ENCODE measurements at places on chromosomes 16 and 17.

GRCh38 chr16:2038382-2039231 is 9.0 kb downstream of the NTHL1 start:
- no peak for DNase-seq

DNA sequence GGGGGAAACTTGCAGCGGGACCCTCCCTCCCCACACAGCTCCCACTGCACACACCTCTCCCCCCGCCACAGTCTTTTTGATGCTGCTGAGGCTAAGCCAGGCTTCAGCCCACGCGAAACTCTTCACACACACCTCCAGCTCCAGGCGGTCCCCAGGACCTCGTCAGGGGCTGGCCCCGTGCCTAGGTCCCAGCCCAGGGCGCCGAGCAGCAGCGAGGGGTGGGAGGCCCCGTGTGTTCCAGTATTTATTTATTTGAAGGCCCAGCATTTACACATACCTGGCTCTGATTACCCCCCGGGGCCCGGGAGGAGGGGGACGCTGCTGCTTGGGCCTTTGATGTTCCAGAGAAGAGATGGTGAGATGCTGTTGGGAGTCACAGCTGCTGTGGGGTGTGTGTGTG is 44.9 kb upstream of the DLX4 start:
- DNase-seq = no peak

- no peak for DNase-seq
Measured at GRCh38 chr17:1931844-1932579, 93.1 kb downstream of the RTN4RL1 start.

- DNase-seq = no peak
Measured at GRCh38 chr17:45294506-45294905, 22.3 kb downstream of the MAP3K14 start.

- peak; percentile 98 for DNase-seq
Measured at GRCh38 chr17:17913695-17914332, 58.4 kb downstream of the TOM1L2 start.

DNA sequence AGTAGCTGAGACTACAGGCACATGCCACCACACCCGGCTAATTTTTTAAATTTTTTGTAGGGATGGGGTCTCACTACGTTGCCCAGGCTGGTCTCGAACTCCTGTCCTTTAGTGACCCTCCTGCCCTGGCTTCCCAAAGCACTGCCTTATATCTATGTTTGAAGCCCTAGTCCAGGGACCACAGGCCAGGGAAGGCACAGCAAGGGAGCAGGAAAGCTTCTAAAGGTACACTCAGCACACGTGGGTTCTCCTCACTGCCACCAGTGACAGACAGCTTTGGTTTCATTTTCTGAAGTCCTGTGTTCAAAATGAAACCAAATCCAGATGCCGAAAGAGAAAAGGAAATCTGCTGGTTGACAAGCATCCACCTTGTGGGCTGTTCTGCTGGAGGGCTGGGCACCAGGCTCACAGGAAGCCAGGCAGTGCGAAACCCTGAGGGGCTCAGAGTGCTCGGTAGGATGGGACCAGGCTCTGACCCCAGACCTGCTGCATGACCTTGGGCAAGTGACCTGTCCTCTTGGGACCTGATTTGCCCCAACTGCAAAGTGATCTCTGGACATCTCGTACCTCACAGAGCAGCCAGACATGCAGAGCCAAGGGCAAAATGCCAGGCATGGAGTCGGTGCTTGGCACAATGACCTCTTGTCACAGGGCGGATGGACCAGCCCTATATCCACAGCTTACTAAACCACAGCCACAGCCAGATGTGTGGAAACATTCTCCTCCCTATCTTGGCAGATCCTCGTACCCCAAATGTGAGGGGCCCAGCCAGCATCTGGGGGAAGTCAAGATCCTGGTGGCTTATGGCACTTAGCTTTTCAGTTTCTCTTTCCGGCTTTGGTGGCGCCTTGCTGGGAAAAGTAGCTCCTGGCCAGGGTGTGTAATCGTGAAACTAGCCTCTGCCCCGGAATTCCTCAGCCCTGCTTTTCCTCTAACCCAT is 2.8 kb upstream of the SOCS1 start:
- DNase-seq = no peak

DNA sequence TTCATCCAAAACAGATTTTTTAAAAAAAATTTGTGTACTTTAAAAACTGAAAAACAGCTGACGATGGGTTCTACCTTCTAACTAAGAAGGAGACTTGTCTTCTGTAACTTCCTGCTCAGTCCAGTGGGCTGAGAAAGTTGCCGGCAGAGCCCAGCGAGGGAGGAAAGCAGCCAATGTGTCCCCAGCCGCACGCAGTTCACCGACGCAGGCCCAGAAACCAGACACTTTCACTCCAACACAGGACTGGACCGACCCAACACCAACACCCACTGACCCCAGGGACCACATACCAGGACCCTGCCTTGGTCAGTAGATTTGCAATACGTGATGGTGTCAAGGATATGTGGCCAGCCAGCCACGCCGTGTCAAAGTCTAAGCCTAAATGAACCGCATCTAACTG is 25.6 kb downstream of the TRAP1 start:
- DNase-seq = no peak

- DNase-seq = no peak
Measured at GRCh38 chr16:12314653-12315185, 338.2 kb downstream of the SNX29 start.

DNA sequence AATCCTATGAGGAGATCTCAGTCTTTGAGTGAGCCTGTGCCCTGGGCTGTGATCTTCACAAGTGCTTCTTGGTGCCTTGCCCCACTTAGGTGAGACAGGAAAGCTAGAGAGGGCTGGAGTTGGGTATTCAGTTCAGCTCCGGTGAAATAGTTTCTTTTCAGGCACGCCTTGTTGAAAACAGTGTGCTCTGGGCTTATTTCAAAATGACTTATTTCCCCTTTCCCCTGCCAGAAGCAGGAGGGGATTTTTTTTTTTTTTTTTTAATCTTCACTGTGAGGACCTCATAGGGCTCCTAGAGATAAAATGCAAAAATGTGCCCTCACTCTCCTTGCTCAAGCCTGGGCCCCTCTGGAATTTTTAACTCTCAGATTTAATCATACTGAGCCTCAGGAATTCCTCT is 27.2 kb downstream of the MOSMO start:
- no peak for DNase-seq

DNA sequence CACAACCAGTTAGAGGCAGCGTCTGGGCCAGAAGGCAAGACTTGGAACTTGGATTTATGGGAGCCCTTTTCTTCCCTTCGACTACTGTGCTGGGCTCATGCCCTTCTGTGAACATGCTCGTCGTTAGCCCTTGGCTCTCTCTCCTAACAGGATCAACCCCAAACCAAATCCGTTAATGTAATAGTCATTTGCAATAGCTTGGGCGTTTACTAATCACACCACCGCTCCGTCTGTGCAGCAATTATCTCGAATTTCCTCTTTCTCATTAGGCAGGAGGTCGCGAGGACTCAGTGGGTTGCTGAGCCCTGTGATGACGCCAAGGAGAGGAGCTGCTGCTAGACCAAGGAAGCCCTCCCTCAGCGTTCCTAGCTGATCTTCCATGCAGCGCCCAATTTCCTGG is 114.7 kb downstream of the ENGASE start:
- no peak for DNase-seq

GRCh38 chr17:8151120-8151640 is 1.0 kb downstream of the PER1 start:
- DNase-seq = peak; percentile 81

- no peak for DNase-seq
Measured at GRCh38 chr16:27700304-27700995, 150.5 kb downstream of the KATNIP start.

GRCh38 chr17:80942423-80943345 is 49.0 kb upstream of the CHMP6 start:
- no peak for DNase-seq

DNA sequence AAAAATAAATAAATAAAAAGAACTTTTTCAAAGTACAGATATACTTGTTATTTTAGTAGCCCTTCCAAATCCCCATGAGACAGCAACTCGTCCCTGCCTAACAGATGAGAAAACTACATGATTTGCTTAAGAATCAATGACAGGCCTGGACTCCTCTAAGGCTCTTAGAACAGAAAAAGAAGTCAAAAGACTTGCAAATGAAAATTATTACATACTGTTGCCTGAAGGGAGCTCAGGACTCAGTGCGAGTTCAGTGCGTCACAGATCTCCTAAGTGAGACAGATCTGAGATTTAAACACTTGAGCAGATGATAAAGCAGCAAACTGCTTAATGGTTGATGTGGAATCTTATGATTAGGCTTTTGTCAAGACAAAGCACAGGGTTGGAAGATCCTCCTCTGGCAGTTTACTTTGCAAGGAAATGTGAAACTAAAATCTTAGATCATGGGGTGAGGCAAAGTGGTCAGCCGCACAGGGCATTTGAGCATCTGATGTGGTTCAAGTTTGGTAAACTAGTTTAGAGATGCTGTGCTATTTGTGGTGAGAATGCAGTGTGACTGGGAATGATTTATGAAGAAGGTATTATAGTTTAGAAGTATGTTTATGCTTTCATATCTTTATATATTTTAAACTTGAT is 138.1 kb downstream of the TRIM37 start:
- DNase-seq = no peak

GRCh38 chr17:28230011-28230410 is 89.0 kb upstream of the TMEM97 start:
- DNase-seq = no peak

DNA sequence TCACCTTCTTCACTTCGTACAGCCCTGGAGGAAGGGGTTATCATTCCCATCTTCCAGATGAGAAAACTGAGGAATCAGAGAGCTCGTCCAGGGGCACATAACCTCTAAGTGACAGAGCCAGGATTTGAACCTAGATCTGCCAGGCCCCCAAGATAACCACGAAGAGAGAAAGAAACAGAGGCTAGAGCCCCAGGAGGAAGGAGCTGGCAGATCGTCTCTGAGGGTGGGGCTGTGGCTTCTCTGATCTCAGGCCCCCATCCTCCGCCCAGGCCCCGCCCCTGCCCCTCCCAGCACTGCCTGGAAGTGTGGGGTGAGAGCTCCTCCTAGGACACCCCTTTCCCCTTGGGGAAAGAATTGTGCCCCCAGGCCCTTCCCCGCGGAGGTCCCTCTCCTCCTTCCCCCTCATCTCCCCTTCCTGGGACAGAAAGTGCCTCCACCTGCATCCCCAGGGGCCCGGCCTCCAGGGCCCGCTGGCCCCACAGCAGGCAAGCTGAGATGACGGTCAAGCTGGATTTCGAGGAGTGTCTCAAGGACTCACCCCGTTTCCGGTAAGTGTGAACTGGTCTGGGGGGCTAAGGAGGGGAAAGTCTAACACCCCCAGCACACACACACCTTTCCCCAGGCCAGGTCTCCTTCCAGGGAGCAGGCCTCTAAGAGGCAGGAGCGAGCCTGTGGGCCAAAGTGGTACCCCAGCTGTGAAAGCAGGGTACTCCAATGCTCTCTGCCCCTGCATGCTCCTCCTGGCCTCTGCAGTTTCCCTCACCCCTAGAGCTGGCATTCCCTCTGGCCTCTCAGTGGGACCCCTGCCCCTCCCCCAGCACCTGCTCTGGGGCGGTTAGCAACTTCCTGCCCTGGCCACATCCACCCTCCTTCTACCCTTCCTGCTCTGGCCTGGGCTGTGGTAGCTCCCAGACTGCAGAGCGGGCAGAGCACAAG is at the start of gene ACAP1:
Gene ACAP1, plus strand, starts transcription at position 290 of the 936 bp plus-strand sequence. Its CDS starts 206 bp downstream, at position 496.
- no peak for DNase-seq

DNA sequence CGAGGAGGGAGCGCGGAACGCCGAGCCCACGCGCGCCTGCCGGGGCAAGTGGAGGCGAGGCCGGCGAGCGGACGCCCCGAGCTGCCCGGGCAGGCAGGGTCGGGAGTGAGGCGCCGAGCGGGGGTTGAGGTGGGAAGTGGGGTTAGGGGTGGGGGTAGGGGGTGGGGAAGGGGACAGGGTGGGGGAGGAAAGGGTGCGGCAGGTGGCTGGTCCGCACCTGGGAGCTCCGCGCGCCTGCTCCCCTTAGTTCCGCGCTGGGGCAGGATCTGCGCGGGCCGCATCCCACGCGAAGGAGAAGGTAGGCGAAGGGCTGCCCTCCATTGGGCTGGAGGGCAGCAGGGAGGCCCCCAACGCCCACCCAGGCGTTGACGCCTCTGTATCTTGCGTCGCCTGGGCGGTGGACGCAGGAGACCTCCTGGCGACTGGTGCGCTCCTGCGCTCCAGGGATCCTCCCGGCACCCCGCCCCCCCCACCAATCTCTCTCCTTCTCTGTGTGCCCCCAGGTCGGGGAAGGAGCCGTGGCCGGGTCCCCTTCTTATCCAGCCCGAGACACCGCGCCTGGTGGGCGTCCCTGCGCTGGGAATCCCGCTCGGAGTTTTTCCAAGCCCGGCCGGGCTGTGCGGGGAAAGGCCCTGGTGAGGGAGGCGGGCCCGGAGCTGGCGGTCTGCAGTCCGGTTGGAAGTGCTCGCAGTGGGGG is 51.3 kb upstream of the AMZ2 start:
- peak; percentile 41 for DNase-seq

All from 8988T (cell line).